KBM-7 (cell line): ENCODE measurements at places on chromosomes 3 and 15.

DNA sequence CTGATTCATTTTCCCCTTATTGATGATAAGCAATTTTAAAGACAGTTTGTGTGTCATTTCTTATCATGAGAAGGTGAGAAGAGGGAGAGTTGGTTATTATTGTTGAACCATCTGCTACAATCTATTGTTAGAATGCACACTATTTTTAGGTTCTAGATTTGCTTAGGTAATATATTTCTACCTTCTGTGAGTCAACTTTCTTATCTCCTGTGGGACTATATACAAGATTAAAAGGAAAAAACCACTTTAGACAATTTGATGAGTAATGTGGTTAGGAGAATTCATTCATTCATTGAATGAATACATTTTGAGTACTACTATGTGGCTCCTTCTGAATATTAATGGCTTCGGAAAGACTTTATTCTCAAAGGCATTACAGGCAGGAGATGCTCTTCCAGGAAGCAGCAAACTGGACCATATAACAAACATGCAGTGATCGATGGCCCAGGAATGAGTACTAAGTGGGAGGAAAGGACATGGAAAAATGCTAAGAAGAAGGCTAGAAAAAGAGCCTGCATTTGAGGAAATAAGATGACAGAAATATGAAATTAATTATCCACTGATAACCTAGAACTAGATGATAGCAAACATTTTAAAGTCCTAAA is 22.4 kb downstream of the SPTSSB start:
- no peak for DNase-seq

GRCh38 chr3:144049374-144049773 is 77.8 kb downstream of the DIPK2A start:
- DNase-seq: no peak

GRCh38 chr3:72629191-72629631 is 219.0 kb downstream of the SHQ1 start:
- DNase-seq: peak; percentile 74

- peak; percentile 31 for DNase-seq
These were observed 107.4 kb downstream of the APBA2 start for GRCh38 chr15:28993051-28993719.

DNA sequence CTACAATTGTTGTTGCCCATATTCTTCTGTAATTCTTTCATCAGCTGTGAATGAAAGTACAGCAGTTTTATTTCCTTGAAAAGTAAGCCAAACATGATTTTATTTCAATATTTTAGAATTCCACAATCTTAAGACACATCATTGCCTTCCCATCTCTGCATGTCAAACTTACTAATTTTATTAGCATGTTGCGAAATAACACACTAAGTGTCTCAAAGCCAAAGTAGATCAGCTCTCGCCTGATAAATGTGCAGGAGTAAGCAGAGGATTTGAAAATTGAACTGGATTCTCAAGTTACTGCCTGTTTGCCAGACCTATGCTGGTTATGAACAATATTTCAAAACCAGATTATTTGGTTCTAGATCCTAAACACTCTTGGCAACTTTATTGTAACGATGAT is 25.7 kb downstream of the TGFBR2 start:
- DNase-seq: no peak

GRCh38 chr3:189148081-189148507 is 23.7 kb upstream of the TPRG1 start:
- DNase-seq: peak; percentile 71

GRCh38 chr3:53185761-53186465 is 24.9 kb downstream of the PRKCD start:
- no peak for DNase-seq

GRCh38 chr3:184968115-184968514 is 156.1 kb downstream of the VPS8 start:
- no peak for DNase-seq

GRCh38 chr3:25510797-25511196 is 82.7 kb downstream of the RARB start:
- no peak for DNase-seq

GRCh38 chr3:4687167-4687566 is 194.0 kb downstream of the ITPR1 start:
- DNase-seq: no peak

- no peak for DNase-seq
These were observed 18.7 kb upstream of the ANXA2 start for GRCh38 chr15:60416484-60416883.

DNA sequence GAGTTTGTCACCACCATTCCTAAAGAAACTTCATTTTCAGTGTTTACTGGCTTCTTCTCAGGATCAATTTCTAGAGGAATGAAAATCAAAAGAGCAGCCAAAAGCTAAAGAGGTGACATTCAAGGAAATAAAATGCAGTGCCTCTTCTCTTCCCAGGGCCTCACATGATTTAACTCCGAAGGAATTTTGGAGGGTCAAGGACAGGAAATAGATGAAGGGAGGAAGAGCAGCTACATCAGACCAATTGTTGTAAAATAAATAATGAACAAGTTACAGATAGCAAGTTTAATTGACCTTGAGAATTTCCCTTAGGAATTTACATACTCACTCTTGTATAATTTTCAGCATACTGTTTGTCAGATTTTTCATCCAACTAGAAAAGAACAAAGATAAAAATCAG is 78.1 kb downstream of the LRRFIP2 start:
- DNase-seq: no peak

DNA sequence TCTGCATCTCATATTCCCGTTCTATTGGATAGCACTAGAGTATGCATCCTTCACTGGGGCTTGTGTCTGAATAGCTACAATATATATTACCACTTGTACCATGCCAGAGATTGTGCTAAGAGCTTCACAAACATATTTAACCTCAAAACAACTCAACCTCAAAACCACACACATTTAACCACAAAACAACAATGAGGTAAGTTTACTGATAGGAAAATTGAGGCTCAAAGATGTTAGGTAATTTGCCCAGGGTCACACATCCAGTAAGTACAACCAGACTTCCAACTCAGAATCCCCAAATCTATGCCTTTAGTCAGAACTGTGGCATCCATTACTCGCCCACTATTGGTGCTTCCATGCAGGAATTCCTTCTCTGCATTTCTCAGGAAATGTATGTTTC is 220.0 kb downstream of the FAM43A start:
- no peak for DNase-seq

DNA sequence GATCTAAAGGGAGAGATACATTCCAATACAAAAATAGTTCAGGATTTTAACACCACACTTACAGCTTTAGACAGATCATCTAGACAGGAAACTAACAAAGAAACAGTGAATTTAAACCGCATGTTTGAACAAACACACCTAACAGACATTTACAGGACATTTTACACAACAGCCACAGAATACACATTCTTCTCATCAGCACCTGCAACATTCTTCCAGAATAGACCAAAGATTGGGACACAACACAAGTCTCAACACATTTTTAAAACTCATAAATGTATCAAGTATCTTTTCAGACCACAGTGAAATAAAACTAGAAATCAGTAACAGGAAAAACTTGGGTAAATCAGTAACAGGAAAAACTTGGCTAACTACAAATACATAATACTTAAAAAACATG is 256.3 kb downstream of the MCTP2 start:
- DNase-seq: no peak

DNA sequence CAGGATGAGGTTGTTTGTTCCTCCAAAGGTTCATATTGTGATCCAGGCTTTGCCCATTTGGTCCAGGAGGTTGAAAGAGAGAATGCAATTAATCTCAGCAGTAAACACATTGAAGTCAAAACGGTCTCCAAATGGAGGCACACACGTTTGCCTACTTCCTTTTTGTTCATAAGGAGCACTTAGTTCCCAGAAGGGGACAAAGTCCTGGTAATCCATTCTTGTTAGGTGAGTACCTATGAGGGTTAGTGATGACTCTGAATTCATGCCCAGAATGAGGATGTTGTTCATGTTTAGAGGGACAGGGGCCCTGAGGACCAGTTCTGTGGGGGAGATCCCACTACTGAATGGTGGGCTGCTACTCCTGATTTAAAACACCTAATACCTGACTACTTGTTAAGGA is 177.7 kb downstream of the ALDH1A2 start:
- no peak for DNase-seq
